K562 (cell line): ENCODE measurements at places on chromosomes 7 and 10. TPM values are rescaled to one million over a fixed set of nuclear protein-coding genes. Genes with fewer than 3 reads are reported as not detected.

DNA sequence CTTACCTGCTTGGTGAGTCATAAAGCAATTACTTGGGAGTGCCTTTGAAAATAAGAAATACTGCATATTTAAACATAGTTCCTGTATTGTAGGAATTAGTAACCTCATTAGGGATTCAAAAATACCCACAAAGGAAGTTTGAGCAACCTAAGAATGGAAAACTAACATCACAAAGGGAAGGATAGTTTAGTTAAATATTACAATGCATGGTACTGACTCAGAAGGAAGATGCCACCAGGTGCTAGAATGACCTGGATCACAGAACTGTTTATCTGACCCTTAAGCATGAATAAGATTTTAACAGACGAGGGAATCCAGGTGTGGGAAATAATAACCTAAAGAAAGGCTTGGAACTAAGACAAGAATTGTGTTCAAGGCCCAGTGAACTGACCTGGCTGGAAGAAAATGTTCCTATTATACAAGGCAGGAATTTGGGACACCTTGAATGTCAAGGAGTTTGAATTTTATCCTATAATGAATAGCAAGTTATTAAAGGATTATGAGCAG, 106.4 kb downstream of the GSAP start:
- no peak for DNase-seq
- no peaks in the 10 kb centered on the region for H3K36me3 ChIP-seq
- no peak overlapping the region for H3K27ac ChIP-seq
- no peak overlapping the region for H3K4me3 ChIP-seq
- H3K4me1 ChIP-seq = no peaks in the 10 kb centered on the region; the same call in 1 of the 2 replicates
- peaks cover 12% of the 10 kb centered on the region; the same call in 2 of the 3 replicates for H3K27me3 ChIP-seq

- no peaks in the 10 kb centered on the region for H3K27me3 ChIP-seq
- H3K27ac ChIP-seq = peak overlapping the region; percentile 62; the same call in 1 of the 3 replicates
- peaks cover 51% of the 10 kb centered on the region for H3K4me1 ChIP-seq
- DNase-seq = peak; percentile 35
- no peaks in the 10 kb centered on the region for H3K36me3 ChIP-seq
Measured at GRCh38 chr10:97714401-97715258, 1.1 kb downstream of the MARVELD1 start.

DNA sequence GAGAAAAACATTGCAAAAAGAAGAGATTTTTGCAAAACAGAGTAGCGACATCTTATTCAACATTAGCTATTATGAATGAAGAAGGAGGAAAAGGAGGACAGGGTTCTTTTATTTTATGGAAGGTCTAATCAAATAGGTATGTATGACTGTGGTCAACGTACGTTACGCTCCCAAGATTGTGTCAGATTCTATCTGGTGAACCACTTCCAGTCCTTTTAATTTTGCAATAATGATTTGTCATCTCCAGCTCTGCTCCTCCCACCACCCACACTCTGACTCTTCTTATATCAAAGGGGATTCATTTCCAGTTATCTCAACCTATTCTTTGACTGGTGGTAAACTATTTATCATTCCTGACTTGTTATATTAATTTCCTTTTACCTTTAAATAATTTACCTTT, 259.9 kb downstream of the CACNA2D1 start:
- no peak for DNase-seq
- no peak overlapping the region for H3K27ac ChIP-seq
- H3K36me3 ChIP-seq = no peaks in the 10 kb centered on the region
- H3K4me3 ChIP-seq = no peak overlapping the region
- no peaks in the 10 kb centered on the region for H3K27me3 ChIP-seq

- H3K27me3 ChIP-seq = no peaks in the 10 kb centered on the region
- no peak overlapping the region for H3K4me3 ChIP-seq
- peak; percentile 10 for DNase-seq
- H3K27ac ChIP-seq = no peak overlapping the region
- H3K36me3 ChIP-seq = no peaks in the 10 kb centered on the region
- H3K4me1 ChIP-seq = no peaks in the 10 kb centered on the region
Measured at GRCh38 chr10:116490028-116490662, 55.6 kb upstream of the PNLIP start.

GRCh38 chr7:13090959-13091358, 403.5 kb downstream of the ARL4A start:
- no peaks in the 10 kb centered on the region for H3K36me3 ChIP-seq
- DNase-seq = no peak
- H3K4me1 ChIP-seq = peaks cover 4% of the 10 kb centered on the region; the same call in 2 of the 3 replicates
- H3K27ac ChIP-seq = no peak overlapping the region
- H3K4me3 ChIP-seq = no peak overlapping the region

- no peaks in the 10 kb centered on the region for H3K4me1 ChIP-seq
- no peak overlapping the region for H3K4me3 ChIP-seq
- DNase-seq = no peak
- H3K27ac ChIP-seq = no peak overlapping the region
Measured at GRCh38 chr10:11210211-11210922, 192.7 kb downstream of the CELF2 start.

- H3K4me3 ChIP-seq = no peak overlapping the region
- peaks cover 18% of the 10 kb centered on the region for H3K4me1 ChIP-seq
- no peaks in the 10 kb centered on the region for H3K36me3 ChIP-seq
- no peak for DNase-seq
- no peaks in the 10 kb centered on the region for H3K27me3 ChIP-seq
Measured at GRCh38 chr10:128573986-128574385, 447.8 kb upstream of the MKI67 start.

DNA sequence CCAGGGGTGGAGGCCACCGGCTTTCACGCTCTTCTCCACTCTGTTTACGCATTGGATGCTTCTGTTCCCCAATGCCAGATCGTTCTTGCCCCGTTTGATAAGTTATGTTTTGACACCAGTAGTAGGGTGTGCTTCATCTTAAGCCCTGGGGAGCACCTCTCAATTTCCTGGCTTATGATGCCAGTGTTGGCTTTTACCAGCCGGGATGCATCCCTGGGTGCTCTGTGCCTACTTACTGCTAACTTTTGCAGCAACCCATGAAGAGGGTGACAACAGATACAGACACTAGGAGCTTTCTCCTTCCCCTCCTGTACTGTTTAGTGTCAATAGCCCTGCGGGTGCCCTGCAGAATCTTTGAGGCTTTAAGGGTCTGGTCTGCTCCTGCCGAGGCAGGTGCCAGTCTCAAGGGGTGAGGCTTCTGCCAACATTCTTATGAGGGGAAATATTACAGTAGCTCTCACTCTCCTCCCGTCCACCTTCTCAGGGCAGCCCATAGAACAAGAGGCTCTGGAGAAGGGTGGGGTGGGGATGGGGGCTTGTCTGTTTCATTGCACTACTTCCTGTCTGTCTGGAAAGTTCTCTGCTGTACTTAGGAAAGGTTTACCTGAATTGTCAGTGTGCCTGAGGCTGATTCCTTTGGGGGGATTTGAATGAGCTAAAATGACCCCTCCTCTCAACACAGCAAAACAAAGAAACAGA, 23.3 kb downstream of the ADCY1 start:
- peaks cover 7% of the 10 kb centered on the region; the same call in 2 of the 3 replicates for H3K27me3 ChIP-seq
- no peaks in the 10 kb centered on the region for H3K36me3 ChIP-seq
- no peak for DNase-seq
- H3K27ac ChIP-seq = no peak overlapping the region
- H3K4me3 ChIP-seq = no peak overlapping the region

GRCh38 chr7:24500599-24500998, 72.7 kb upstream of the PALS2 start:
- no peak overlapping the region for H3K4me3 ChIP-seq
- no peak for DNase-seq
- no peak overlapping the region for H3K27ac ChIP-seq

DNA sequence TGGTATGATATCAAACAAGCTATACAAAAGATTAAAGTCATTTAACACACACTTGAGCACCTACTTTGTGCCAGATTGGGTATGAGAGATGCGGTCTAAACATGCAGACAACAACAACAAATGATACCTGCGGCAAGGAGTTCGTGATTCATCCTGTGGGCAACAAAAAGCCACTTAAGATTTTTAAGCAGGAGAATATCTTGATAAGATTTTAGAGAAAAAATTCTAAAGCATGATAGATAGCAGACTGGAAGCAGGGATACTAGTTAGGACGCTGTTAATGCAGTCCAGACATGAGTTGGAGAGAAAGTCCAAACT, 1.6 kb upstream of the KBTBD2 start:
- no peak for DNase-seq
- H3K4me3 ChIP-seq = no peak overlapping the region
- H3K27ac ChIP-seq = peak overlapping the region; percentile 98; the same call in 2 of the 3 replicates
- H3K36me3 ChIP-seq = peaks cover 4% of the 10 kb centered on the region; the same call in 1 of the 3 replicates
- no peaks in the 10 kb centered on the region for H3K27me3 ChIP-seq
- peaks cover 30% of the 10 kb centered on the region for H3K4me1 ChIP-seq

DNA sequence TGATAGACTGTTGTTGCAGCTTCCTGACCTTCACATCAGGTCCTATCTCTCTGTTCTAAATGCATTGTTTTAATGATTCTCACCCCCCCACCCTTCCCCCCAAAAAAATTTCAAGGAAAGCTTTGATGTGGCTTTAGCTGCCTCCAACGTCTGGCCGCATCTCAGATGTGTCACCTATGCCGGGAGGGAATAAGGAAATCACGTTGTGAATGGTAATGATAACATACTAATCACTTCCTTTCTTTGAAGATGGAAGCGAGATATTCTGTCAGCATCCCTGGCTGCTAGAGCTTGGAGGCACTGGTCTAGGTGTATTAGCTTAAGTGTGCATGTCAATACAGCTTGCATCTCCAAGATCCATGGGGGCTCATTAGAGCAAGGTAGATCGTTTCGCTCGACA, 89.6 kb downstream of the VTI1A start:
- no peak for DNase-seq
- H3K27ac ChIP-seq = no peak overlapping the region
- H3K4me1 ChIP-seq = no peaks in the 10 kb centered on the region

GRCh38 chr7:92671505-92672169, 81.4 kb upstream of the FAM133B start:
- H3K4me3 ChIP-seq = no peak overlapping the region
- peaks cover 39% of the 10 kb centered on the region for H3K36me3 ChIP-seq
- H3K4me1 ChIP-seq = no peaks in the 10 kb centered on the region
- DNase-seq = no peak
- H3K27me3 ChIP-seq = no peaks in the 10 kb centered on the region

GRCh38 chr7:132604121-132604520, 27.9 kb upstream of the PLXNA4 start:
- no peak overlapping the region for H3K27ac ChIP-seq
- H3K27me3 ChIP-seq = peaks cover 5% of the 10 kb centered on the region
- H3K4me1 ChIP-seq = no peaks in the 10 kb centered on the region

DNA sequence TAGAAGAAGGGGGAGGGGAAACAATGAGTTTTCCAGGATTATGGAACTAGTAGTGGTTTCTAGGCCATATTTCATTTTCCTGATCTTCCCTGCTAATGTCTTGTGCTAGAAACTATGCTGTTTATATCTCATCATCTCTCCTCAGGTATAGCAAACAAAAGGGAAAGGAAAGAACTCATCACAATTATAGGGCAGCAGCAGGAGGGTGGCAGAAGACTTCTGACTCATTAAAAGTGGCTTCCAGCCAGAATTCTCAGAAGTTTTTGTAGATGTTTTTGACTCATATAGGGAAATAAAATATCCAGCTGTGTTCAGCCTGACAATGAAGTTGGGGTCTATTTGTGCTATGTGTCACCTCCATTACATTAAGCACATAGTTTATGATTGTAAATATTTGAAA, 6.5 kb downstream of the AHR start:
- no peaks in the 10 kb centered on the region for H3K4me1 ChIP-seq
- no peak overlapping the region for H3K4me3 ChIP-seq
- H3K36me3 ChIP-seq = no peaks in the 10 kb centered on the region
- DNase-seq = peak; percentile 11
- no peak overlapping the region for H3K27ac ChIP-seq
- no peaks in the 10 kb centered on the region for H3K27me3 ChIP-seq

DNA sequence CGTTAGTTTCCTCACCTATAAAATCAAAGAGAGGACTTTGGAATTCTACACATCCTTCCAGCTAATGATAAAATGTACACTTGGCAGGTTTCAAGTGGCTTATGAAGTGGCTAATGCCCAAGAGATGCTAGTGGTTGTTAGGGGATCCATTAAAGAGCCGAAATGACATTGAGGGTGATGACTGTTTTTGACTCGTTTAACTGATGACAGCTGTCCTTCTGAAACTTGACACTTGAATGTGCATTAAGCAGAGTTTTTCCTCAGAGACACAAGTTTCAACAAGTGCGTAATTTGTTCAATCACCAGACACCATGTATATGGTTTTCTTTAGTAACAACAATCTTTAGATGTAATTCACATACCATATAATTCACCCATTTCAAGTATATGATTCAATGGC, 1.6 kb upstream of the PRF1 start:
- H3K36me3 ChIP-seq = no peaks in the 10 kb centered on the region
- no peak overlapping the region for H3K4me3 ChIP-seq
- peaks cover 46% of the 10 kb centered on the region for H3K4me1 ChIP-seq
- DNase-seq = no peak
- no peak overlapping the region for H3K27ac ChIP-seq

- H3K27ac ChIP-seq = no peak overlapping the region
- no peaks in the 10 kb centered on the region for H3K27me3 ChIP-seq
- DNase-seq = no peak
- H3K36me3 ChIP-seq = no peaks in the 10 kb centered on the region
- no peak overlapping the region for H3K4me3 ChIP-seq
Measured at GRCh38 chr10:22174442-22174841, 43.4 kb downstream of the EBLN1 start.

DNA sequence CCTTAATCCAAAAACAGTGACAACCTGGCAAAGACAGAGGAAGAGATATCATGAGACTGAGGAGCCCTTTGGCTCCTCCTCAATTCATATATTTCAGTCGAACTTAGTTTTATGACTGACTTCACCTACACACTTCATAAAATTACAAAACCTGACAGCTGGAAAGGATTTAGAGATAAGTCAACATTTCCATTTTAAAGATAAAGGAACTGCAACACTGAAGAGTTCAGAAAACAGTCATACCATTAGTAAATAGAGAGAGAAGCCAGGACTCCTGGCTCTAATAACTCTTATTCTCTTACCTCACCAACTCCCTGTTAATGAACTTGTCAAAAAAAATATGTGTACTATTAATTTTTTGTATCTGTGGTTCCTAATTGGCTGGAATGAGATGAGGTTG, 141.0 kb upstream of the COL1A2 start:
- DNase-seq = no peak
- H3K36me3 ChIP-seq = no peaks in the 10 kb centered on the region
- no peaks in the 10 kb centered on the region for H3K27me3 ChIP-seq
- no peak overlapping the region for H3K4me3 ChIP-seq
- no peak overlapping the region for H3K27ac ChIP-seq

GRCh38 chr10:99337311-99337811, 8.2 kb downstream of the CNNM1 start:
- no peaks in the 10 kb centered on the region for H3K4me1 ChIP-seq
- no peak overlapping the region for H3K4me3 ChIP-seq
- peaks cover 13% of the 10 kb centered on the region; the same call in 1 of the 2 replicates for H3K27me3 ChIP-seq

GRCh38 chr7:33612442-33612841, 292.9 kb upstream of the BMPER start:
- H3K27me3 ChIP-seq = no peaks in the 10 kb centered on the region
- no peak overlapping the region for H3K4me3 ChIP-seq
- H3K36me3 ChIP-seq = no peaks in the 10 kb centered on the region

UCMA gene
- total RNA-seq = not detected in 2 replicates

C10orf62 gene
- not detected in 2 replicates for total RNA-seq

TAC1 gene
- total RNA-seq = not detected in 2 replicates

FBXL13 gene
- total RNA-seq = 27.0 and 27.4 TPM in 2 replicates

TACR2 gene
- not detected in 2 replicates for total RNA-seq

FAM237B gene
- total RNA-seq = not detected in 2 replicates

RPEL1 gene
- 0.07 and 0.09 TPM in 2 replicates for total RNA-seq

TES gene
- 52.1 and 58.0 TPM in 2 replicates for total RNA-seq

TLX1 gene
- 0.33 and 0.47 TPM in 2 replicates for total RNA-seq
